Pons (tissue), 1 donor: ENCODE measurements at places on chromosomes 13 and 19.

DNA sequence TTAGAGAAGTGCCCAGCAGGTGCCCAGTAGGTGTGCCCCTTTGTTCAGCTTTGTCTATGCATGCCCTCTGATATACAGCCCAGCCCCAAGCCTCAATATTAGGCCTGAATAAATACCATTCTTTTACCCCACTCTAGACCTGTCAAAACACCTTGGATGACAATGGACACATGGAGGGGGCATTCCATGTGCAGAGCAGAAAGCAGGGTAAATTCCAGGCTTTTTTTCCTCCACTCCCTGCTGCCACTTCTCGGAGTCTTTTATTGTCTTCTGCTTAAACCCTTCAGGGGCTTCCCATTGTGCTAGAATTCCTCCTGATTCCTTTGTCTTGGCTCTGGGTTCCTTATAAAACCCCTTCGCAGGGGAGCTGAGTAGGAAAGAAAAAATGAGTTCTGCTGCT is 5.8 kb upstream of the FRY start:
- no peak for DNase-seq

DNA sequence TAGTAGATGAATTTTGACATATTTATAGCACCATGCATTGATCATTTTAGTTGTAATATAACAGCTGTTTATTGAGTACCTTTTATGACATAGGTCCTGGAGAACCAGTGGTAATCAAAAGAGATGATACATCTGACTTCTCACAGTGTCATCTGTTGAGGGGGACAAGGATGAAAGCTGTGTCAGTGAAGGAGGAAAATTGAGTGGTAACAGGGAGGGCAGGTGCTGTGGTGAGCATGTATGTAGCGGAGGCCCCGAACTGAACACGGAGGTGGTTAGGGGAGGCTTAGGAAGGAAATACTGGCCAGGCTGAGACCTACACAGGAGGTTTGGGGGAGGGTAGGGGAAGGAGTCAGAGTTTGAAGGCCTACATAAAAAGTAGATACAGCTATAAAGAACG is 199.7 kb downstream of the GGACT start:
- DNase-seq: no peak

DNA sequence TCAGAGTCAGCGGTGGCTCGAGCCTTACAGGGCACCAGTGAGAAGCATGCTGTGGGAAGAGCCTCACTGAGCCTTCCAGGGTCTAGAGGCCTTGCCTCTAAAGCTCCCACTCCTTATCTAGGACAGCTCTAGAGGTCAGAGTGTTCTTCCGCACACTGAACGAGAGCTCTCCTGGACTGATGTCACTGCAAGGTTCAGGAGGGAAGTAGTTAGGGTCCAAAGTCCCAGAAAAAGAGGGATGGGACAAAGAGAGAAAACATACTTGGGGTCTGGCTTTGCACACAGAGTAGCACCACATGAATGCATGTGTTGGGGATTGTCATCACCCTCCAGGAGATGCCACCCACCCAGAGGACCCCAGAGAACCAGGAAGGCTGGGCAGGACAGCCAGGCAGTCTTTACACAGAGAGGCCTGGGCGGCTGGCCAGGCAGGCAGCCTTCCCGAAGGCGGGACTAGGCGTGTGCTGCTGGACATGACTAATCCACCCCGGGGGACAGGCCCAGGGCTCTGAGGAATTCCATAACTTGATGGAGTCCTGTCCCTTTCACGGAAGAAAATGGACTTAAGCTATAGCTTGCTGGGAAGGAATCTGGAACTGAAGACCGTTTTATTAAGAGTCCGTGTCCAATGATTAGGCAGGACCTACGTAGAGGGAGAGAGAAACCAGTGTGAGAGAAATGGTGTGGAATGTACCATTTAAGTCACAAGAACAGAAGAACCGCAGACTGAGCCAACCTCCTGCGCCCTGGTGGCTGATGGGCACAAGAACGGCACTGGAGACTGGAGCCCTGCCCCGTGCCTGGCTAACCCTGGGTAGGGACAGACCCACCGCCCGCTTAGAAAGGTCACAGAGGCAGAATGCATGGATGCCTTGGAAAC is 16.6 kb upstream of the EPHX3 start:
- peak; percentile 45 for DNase-seq

DNA sequence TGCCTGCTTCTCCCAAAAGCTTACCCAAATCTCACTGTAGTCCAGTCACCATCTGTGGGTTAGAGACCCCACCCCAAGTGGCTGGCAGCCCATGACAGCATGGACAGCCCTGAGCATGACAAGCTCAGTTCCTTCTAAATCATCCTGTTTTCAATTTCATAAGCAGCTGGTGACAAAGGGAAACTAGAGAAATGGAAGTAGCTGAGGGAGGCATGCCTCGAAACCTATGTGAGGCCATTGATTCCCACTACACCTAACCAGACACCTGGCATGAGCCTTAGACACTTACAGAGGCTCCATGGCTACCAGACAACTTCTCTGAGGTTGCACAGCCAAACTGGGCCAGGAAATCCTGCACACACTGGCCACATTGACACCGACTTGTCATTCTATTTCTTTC is 56.2 kb downstream of the ABCC4 start:
- DNase-seq: peak; percentile 32

- DNase-seq: no peak
Observed at GRCh38 chr19:13100031-13100588, 2.5 kb downstream of the LYL1 start.

GRCh38 chr13:43058318-43058674 is 34.9 kb downstream of the DNAJC15 start:
- DNase-seq: no peak

- DNase-seq: no peak
Observed at GRCh38 chr13:76239031-76239680, 603.0 kb downstream of the LMO7 start.

DNA sequence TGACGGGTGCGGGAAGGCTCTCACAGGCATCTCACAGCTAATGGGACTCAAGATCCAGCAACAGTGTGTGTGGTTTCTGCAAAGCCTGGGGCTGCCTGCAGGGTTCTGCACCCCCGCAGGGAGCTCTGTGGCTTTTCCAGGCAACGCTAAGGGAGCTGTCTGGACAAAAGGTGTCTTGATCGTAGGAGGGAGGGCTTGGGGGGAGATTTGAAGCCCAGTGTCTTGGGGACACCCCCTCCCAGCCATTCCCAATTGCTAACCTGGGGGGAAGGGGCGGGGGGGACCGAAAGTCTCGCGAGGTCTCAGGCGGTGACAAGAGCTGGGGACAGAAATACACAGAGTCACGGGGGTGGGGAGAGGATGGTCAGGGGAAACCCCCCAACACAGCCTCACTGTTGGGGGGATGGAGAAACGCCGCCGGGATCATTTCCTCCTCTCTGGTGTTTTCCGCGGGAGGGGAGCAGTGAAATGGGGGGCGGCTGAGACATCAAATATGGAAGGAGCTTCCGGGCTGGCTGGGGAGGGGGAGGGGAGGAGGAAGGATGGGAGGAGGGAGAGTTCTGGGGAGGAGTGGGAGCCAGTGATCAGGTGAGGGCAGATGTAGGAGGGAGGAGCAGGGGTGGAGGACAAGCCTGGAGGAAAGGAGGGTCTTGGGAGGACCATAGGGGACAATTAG is 13.3 kb downstream of the KCNC3 start:
- DNase-seq: no peak

DNA sequence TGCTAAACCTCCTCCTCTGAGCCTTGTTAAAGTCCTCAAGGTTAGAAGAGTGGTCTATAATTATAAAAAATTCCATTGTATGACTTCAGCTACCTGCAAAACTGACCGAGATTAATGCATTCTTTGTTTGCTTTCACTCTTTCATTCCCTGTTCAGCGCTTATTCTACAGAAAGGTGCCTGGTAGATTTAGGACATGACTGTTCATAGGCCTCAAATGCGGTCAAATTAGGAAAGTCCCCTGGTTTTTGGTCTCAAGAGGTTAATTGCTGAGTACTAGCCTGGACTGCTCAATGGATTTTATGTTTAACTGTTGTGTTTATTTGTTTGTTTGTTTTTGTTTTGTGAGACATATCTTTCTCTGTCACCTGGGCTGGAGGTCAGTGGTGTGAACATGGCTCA is 35.4 kb downstream of the KL start:
- no peak for DNase-seq

DNA sequence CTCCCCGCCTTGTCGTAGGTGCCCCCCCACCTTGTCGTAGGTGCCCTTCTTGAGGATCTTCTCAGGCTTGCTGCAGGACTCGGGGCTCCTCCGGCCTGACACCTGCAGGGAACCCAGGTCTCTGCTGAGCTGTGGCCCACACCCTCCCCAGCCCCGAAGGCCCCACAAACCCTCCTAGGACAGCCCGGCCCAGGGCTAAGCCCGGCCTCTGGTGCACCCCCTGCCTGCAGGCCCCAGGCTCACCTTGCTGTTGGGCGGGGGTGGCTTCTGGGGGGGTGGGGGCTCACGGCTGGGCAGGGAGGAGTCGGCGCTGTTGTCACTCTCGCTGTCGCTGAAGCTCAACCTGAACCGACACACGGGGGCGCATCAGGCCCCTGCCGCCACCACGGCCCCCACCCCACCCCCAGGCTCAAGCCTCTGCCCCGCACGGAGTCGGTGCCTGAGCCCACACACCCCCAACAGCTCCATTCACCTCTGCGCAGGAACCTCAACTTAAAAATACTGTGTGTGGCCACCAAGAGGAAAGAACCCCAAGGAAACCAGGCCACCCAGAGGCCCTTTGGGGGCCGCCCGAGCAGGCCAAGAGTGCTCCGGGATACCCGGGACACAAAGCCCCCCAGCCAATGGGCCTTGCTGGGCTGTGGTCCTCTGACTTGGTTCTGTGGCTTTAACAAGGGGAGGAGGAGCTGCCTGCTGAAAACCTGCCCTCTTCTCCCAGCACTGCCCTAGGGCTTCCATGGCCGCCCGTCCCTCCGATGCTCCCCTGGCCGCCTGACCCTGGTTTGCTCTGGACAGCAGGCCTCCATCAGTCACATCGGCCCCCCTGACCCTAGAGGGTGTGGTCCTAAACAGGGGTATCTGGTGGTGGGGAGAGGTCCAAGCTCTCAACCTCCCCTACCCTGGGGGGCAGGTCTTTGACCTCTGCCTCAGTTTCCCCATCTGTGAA is 65.8 kb downstream of the MLLT1 start:
- DNase-seq: no peak

DNA sequence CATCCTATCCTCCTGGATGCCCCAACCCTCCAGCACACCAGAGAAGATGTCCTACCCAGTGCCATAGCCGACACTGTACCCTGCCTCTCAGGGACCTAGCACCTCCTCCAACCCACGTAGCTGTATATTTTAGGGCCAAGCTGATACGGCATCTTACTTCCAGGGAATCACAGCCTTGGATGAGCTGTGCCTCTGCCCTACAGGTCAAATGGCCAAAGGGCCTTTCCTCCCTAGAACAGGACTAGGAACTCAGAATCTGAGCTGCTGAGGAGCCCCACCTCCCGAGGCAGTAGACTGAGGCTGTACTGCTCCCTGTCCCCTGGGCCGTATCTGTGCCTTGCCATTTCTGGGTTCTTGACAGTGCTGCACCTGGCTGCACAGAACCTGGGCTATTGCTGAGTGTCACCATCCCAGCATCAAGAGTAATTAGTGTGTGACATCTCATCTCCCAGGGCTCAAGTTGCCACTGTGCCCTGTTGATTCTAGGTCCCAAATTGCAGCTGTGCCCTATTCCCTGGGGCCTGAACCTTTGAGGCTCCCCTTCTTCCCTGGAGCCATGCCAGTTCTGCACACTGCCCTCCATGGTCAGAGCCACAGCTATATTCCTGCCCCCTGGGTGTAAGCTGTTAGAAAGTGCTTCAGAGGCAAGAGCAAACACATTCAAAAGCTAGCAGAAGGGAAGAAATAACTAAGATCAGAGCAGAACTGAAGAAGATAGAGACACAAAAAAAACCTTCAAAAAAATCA is 41.0 kb downstream of the VWA8 start:
- no peak for DNase-seq

GRCh38 chr13:99270518-99270917 is 12.3 kb upstream of the GPR18 start:
- no peak for DNase-seq

DNA sequence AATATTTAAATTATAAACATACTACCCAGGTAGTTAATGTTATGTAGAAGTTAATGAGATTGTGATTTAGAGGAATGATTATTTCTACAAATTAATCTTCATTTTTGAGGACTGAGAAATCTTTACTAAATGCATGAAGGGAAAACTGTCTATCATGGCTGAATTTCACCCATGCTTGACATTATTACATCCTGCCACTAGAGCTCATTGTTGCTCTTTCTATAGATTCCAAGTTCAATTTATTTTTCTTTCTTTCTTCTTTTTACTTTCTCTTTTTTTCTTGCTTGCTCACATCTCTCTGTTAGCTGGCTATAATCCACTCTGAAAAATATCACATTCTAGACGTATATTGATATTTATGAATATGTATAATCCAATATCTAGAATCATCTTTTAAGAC is 505.0 kb upstream of the KLHL1 start:
- DNase-seq: peak; percentile 9

DNA sequence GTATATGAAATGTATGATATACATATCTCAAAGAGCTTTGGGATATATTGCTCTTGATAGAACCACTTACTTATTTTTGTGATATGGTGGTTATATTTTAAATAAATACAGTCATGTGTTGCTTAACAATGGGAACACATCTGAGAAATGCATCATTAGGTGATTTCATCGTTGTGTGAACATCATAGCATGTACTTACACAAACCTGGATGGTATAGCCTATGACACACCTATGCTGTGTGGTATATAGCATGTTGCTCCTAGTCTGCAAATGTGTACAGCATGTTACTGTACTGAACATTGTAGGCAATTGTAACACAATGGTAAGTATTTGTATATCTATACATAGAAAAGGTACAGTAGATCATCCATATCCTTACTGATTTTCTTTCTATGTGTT is 7.7 kb downstream of the RB1 start:
- DNase-seq: no peak

GRCh38 chr19:15871570-15871969 is 26.3 kb downstream of the CYP4F2 start:
- DNase-seq: no peak

GRCh38 chr19:47151627-47152026 is 21.0 kb downstream of the SAE1 start:
- DNase-seq: no peak

DNA sequence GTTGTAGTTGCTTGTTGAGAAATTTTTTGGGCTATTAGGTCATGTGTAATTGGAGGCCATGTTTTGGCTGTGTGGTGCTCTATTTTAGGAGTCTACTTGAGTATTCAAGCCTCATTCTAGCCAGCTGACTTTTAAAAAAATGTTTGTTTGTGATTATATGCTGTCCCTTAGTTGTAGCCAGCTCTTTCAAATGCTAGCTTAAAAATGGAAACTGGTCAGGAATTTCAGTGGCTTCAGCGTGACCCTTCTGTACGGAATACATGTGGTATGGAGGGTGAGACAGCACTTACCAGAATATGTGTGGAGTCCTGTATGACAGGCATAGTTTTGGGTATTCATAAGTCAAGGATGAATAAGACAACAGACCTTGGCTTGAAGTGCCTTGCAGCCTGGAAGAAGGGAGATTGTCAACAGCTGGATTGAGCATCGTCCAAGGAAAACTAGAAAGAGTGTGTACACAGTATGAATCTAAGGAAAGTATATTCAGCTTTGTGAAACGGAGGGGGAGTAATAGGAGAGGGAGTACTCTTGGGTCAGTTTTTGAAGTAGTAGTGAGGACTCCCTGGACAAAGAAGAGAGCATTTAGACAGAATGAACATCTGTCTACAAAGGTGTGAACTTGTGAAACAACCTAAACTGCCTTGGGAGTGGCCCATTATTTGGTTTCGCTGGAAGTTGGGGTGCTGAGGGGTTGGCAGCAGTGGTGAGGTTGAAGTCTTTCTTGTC is 20.0 kb upstream of the WTIP start:
- DNase-seq: no peak
